Amniotic stem cell (primary cell): ENCODE measurements at places on chromosomes 5 and 9.

DNA sequence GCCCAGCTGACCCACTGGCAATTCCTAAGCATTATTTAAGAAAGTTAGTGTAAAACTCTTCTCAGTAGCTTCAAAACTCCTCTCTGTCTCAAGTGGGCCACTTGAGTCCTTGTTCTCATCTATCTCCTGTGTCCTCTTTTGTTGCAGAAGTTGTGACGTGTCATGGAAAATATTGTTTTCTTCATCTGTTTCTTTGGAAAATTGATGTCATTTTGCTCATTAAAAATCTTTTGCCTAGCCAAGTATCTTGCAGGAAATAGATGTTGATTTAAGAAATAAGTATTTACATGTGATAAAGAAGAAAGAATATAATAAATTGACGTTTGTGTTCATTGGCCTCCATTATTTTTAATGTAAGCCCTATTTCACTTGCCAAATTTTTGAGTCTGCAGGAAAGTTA is 1158.4 kb upstream of the SEMA6A start:
- DNase-seq = no peak

DNA sequence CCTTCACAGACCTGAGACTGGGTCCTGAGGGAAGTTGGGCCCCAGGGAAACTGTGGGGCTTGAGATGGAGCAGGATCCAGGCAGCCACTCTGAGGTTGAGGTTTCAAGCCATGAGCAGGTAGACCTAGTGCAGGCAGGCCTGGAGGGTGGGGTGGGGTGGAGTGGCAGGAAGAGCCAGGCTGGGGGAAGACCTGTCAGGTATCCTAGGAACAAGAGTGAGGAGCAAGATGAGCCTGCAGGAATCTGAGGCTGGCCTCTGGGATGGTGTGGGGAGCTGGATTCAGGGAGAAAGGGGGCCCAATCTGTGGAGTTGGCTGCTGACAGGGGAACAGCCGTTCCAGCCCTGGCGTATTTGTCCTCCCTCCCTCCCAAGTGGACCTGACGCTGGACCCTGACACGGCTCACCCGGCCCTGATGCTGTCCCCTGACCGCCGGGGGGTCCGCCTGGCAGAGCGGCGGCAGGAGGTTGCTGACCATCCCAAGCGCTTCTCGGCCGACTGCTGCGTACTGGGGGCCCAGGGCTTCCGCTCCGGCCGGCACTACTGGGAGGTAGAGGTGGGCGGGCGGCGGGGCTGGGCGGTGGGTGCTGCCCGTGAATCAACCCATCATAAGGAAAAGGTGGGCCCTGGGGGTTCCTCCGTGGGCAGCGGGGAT is 9.8 kb downstream of the RACK1 start:
- no peak for DNase-seq

DNA sequence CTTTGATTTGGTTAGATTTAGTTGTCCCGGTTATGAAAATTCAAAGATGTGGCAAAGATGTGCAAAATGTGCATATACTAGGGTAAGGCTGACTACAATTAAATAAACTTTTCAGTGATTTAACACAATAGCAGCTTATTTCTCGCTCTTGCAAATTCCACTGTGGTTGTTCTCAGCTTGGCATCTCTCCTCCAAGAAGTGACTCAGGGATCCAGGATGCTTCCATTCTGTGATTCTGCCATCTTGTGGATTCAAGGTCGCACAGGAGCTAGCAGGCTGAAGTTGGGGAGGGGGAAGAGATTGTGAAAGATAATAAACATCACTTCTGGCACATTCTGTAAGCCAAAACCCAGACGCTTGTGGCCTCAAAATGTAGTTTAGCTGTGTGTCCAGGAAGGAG is 60.1 kb upstream of the TGFBR1 start:
- DNase-seq = no peak

DNA sequence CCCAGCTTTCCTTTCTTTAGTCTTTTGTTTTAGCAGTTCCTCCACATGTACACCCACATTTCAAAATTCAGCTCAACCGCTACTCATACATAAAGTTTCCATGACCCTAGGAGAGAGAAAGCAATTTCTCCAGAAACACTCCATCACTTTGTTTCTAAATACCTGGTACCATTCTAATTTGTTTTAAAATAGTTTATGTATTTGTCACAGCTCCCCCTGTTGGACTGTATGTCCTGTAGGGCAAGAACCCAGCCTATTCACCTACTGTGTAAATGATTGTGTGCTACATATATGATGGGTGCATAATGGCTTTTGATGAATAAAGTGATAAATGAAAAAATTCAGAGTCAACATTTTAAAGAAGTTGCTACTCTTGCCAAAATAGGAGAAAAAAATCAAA is 139.1 kb downstream of the COX7C start:
- DNase-seq = no peak

DNA sequence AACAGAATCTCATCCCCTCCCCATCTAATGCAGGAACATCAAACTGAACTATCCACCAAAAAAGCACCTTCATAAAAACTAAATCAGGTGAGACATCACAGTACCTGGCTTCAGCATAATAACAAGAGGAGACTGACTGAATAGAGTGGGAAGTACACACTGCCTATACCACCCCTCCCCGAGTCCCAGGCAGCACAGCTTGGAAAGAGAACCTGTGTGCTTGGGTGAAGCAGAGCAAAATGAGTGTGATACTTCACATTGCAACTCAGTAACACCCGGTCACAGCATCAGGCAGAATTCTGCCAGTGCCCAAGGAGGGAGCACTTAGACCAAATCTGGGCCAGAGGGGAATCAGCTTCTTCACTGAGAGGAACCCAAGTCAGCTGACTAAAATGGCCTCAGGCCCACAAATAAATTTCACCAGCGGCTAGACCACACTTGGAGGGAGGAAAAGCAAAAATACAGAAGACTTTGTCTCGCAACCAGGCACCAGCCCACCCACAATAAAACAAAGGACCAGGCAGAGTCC is 69.3 kb upstream of the OR2K2 start:
- DNase-seq = no peak

- no peak for DNase-seq
Measured at GRCh38 chr5:103111468-103111867, 8.5 kb downstream of the GIN1 start.

DNA sequence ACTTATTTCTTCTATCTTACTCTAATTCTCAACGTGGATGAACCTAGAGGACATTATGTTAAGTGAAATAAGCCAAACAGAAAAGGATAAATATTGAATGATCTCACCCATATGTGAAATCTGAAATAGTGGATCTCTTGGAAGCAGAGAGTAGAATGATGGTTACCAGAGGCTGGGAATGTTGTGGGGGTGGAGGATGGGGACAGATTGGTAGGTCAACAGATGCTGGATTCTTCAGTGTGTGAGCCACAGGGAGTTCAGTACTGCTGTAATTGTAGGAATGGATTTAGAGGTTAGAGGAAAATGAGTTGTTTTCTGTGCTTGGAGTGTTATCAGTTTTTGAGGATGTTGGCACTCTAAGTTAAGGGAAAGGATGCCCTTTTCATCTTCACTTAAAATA is 190.6 kb downstream of the FBXL7 start:
- DNase-seq = no peak

DNA sequence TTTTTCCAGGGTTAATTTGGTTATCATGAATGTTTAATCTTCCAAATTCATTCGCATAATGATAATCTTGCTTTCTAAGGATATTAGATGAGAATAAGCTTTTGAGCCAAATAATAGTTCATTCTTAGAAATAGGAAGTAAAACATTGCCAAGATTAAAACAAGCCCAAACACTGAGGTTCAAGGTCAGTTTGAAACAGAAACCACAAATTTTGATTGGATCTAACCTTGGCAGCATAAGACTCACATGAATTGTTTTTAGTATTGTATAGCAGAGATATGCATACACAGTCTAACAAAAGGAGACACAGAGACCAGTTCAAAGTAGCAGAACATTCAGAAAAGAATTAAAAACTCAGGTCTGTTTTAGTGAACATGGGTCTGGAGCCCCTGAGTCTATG is 43.4 kb upstream of the VCAN start:
- no peak for DNase-seq

GRCh38 chr5:168552146-168552545 is 23.0 kb downstream of the FBLL1 start:
- peak; percentile 19 for DNase-seq

- no peak for DNase-seq
Measured at GRCh38 chr9:94927762-94928670, 201.5 kb downstream of the AOPEP start.

- no peak for DNase-seq
Measured at GRCh38 chr5:24850926-24851486, 206.2 kb upstream of the CDH10 start.

DNA sequence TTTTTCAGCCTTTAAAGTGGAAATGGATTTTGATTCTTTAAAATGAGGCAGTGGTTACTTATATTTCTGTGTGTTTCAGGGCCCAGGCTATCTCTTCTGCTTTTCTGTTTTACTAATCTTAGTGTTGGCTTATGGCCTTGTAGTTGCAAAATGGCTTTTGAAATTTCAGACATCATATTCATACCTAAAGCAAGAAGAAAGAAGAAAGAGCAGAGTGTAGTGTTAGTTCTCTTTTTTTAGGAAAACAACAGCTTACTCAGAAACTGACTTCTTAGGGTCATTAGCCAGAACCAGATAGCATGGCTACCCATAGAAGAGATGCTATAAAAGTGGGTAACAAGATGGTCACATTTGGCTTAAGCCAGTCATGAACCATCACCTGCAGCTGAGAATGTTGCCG is 20.9 kb downstream of the ZBED3 start:
- DNase-seq = no peak

DNA sequence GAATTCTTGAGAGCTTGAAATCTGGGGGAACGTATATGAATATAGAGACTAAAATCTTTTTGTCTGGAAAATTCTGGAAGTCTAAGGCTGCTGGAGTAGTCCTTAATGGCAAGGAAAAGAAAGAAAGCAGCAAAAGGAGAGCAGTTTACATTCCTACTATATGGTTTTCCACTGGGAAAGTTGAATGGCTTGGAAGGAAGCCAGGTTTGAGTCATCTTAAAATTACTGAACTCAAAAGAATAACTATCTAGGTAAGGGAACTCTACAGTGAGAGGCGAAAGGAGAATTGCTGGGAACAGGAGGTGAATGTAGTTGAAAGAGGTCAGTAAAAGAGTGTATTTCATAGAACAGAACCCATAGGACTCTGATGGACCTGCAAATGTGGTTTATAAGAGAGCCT is 258.1 kb upstream of the EDIL3 start:
- peak; percentile 35 for DNase-seq

DNA sequence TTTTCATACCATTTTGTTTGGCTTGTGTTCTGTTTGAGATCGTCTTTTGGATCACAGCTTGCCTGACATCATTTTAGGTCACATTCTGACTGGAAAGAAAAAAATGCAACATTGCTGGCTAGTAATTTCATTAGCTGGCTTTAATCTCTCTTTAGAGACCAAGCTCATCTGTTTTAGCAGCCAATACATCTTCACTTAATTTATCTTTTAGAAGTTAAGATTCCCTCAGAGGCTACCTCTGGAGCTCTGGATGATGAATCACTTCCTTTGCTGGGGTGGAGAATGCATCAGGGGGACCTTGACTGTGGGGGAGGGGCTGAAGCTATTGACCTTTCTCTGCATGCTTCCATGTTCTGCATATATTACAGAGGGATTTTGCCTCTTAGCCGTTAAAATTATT is 181.5 kb upstream of the OTULINL start:
- DNase-seq = no peak

GRCh38 chr9:10678790-10679189 is 66.0 kb upstream of the PTPRD start:
- no peak for DNase-seq

- DNase-seq = no peak
Measured at GRCh38 chr9:129612123-129612522, 8.8 kb downstream of the C9orf50 start.

DNA sequence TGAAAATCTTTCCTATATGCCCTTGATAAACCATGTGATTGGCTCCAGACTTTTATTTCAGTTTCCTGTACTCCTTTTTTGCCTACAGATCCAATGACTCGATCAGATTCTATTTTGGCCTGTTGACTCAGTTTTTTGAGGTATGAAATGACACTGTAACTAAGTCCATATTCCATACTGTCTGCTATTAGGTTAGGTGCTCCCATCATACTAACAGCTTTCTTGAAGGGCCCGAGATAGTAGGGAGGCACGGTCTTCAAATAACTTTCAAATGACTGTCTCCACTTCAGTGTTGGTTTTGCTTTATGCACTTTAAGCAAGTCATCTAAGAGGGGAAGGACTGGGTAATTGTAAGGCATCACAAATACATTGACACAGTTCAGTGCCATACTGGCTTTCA is 295.4 kb upstream of the DAB2 start:
- no peak for DNase-seq

- DNase-seq = no peak
Measured at GRCh38 chr9:21974343-21974721, 19.9 kb downstream of the CDKN2A start.

- DNase-seq = no peak
Measured at GRCh38 chr9:23821375-23822181, 4.5 kb downstream of the ELAVL2 start.

DNA sequence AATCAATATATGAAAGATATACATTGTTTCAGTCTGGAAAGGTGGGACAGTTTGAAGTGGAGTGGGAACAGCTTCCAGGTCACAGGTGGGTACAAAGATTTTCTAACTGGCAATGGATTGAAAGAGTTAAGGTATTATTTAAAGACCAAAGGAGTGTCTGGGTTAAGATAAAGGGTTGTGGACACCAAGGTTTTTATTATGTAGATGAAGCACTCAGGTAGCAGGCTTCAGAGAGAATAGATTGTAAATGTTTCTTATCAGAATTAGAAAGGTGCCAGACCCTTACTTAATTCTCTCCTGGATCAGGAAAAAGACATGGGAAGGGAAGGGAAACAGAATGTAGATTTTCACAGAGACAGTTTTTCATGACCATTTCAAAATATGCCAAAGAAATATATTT is 1174.8 kb downstream of the MAT2B start:
- DNase-seq = no peak

DNA sequence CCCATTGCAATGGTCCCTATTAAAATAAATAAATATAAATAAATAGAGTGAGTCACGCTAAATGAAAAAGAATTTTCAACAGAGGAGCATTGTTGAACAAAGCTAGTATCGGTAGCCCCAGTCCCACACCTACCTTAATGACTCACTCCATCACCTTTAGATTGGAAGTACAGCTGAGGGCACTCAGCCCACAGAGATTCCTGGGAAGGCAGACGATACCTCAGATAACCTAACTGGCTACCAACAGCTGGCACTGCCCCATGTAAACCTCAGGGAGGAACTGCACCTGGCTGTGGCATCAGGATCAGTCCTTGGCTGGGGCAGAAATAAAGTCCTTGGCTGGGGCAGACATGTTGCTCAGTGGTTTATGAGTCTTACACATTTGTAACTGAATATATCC is 49.3 kb downstream of the SPRY4 start:
- no peak for DNase-seq

DNA sequence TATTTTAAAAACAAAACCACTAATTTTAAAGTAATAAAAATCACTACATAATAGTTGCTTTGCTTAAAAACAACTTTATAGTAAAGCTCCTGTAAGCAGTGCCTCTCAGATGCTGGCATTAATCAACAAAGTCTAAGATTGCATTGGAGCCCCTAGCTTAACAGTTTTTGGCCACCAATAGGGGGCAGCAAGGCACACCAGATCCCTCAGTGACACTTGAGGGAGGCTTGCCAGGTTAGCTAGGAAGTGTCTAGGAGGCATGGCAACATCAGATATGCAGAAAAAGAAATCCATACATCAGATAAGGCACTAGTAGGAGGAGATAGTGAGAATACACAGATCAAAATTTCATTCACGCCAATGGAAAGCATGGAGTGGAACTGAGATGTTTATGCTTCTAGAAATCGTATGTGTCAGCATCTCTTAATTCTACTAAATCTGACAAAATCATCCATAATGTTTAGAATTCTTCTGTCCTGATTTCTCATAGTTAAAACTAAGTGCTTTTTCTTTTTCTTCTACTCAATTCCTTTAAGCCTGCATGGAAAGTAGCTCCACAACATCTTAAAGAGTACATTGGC is 73.6 kb upstream of the PAM start:
- DNase-seq = no peak
